ENCODE measurements at places on chromosomes 11 and 22. TPM values are rescaled to one million over a fixed set of nuclear protein-coding genes. Genes with fewer than 3 reads are reported as not detected.

- DNase-seq, result no peak
Measured at GRCh38 chr22:42074846-42075676, 1.0 kb downstream of the PHETA2 start.

The MEI1 gene
- total RNA-seq, result 64.4 TPM

DNA sequence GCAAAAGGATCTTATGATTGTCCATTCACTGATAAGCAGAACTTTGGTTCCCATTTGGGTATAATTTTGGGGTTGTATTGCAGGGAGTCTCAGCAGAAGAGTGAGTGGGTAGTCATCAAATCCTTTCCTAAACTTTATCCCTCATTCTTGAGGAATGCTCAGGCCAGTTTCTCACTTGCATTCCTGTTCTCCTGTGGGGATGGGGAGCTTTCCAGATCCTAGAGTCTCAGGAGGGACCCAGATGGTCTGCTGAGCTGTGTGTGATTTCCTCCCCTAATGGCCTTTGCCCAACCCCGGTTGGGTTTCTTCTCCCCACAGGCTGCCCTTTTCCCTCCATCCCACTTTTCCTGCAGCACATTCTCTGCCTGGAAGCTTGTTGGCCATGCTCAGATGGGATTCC lies 79.9 kb downstream of the MIAT start:
- no peak for DNase-seq

GRCh38 chr11:122754553-122755322 lies 83.6 kb upstream of the CRTAM start:
- DNase-seq, result peak; percentile 27

- peak; percentile 50 for DNase-seq
Measured at GRCh38 chr22:46355369-46355995, 20.0 kb downstream of the TRMU start.

GRCh38 chr11:112880495-112880894 lies 80.7 kb upstream of the NCAM1 start:
- DNase-seq, result no peak

- DNase-seq, result no peak
Measured at GRCh38 chr11:9972989-9973388, 309.1 kb downstream of the SWAP70 start.

DNA sequence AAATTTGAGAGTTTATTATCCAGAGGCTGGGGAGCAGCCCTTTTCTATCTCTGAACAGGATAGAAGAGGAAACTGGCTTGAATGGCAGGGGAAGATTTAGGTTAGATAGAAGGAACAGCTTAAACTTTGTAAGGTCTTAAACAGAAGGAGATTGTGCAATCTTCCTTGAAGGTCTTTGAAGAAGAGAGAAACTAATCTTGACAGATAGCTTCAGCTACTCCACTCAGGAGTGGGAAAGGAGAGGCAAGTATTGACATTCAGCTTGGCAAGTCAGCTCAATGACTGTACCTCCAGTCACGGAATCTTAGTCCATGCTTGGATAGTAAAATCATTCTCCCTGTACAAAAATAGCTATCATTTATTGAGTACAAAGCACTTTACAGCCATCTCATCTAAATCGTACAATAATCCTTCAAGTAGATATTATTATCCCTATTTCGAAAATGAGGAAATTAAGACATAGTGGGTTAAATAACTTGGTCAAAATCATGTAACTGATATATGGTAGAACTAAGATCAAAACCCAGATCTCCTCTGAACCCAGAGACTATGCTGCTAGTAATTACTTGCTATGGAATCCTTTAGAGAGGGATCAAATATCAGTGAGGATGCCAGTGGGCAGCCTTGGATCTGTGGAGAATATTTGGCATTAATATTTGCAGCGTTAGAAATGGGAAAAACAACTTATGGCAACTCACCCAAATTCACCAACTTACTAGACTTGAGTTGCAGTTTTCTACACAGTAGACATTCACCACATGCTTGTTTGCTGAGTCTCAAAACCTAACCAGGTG lies 14.6 kb downstream of the C11orf97 start:
- DNase-seq, result no peak

DNA sequence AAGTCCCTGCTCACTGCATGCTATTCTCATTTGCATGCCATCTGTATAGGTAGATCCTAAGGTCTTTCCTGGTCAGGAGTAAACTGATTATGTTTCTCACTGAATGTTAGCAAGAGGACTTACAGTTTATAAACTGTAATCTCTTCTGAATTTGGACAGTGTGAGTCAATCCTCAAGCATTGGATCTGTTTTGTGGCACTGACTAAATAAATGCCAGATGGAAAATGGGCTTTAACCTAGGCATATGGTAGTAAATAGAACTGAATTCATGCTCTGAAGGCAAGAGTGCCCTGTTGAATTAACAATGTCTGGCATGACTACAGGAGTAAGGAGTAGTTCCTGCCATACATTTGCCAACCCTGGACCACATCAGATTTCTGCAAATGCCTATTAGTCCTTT lies 11.4 kb downstream of the FAM181B start:
- DNase-seq, result no peak

The TRIM49 gene
- not detected for total RNA-seq

The TUBGCP6 gene
- total RNA-seq, result 126 TPM

The ADAMTS8 gene
- total RNA-seq, result not detected

GRCh38 chr22:41587347-41587723 lies 2.3 kb downstream of the PMM1 start:
- DNase-seq, result no peak

GRCh38 chr11:113677685-113678084 lies 28.4 kb downstream of the TMPRSS5 start:
- DNase-seq, result no peak

- no peak for DNase-seq
Measured at GRCh38 chr11:116217006-116217405, 555.8 kb downstream of the BUD13 start.

DNA sequence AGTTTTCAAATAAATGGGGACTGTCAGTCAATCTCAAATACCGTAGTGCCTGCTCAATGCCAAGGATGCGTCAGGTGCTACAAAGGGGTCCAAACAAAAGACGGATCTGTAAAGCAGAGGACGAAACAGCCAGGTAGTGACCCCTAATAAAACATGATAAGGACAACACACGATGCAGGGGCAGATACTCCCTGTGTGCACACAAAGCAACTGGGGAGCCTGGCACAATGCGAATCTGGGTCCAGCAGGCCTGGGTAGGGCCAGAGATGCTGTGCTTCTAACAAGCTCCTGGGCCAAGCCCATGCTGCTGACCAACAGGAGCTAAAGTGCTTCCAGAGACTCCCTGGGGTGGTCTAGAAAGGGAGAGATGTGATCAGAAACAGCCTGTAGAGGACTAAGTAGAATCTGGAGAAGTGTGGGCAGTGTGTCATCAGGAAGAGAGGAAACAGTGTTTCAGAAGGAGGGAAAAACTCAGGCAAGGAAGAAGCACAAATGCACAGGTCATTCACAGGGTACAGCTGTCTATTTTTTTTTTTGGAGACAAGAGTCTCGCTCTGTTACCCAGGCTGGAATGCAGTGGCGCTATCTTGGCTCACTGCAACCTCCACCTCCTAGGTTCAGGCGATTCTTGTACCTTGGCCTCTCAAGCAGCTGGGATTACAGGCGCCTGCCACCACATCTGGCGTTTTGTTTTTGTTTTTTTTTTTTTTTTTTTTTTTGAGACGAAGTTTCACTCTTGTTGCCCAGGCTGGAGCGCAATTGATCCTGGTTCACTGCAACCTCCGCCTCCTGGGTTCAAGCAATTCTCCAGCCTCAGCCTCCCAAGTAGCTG lies 74.5 kb downstream of the MICAL3 start:
- no peak for DNase-seq

DNA sequence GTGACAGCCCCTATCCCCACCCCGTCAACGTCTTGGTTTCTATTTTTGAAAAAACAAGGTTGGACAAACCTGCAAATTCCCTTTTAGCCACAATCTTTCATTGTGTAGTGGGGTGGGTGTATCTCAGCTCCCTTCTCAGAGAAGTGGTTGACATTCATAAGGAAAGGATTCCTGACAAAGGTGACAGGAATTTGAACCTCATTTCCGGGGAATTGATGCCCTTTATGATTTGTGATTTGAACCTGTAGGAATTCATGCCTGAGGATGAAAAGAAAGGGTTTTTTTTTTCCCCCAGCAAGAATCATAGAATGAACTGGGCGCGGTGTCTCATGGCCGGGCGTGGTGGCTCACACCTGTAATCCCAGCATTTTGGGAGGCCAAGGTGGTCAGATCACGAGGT lies 14.5 kb downstream of the YPEL4 start:
- no peak for DNase-seq

DNA sequence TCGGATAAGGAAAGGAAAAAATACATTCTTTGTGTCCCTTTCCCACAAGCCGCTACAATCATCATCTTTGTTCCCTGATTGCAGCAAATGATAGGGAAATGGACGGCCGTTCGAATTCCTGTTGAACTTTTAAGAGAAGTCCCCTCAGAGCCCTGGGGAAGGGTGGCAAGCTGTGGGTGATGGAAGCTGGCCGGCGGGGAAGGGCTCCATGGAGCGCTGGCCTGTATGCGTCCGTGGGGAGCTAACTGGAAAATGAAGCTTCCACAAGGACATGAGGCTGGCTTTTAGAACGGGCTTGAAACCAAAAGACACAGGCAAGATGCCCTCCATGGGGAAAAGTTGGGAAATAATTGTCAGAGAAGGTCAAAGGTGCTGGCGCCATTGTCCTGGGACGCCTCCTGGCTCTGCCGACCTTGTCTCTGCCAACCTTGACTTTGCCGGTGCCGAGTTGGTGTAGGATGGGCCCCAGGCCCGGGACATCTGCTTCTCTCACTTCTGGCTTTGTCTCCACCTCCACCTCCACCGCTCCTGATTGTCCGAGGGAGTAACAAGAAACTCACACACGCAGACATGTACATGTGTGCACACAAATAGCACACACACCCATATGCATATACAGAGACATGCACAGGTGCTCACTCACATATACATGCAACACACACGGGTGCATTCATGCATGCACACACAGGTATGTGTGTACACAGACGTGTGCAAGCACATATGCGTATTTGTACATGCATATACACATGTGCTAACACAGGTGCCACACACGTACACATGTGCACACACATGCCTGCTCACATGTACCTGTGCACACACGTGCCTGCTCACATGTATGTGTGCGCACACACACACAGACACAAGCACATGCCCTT lies 14.5 kb upstream of the PPARA start:
- DNase-seq, result no peak

The DUSP8 gene
- 83.9 TPM for total RNA-seq

The OSM gene
- total RNA-seq, result 16.7 TPM

- DNase-seq, result no peak
Measured at GRCh38 chr11:57885298-57886050, 123.9 kb downstream of the CTNND1 start.

The FJX1 gene
- not detected for total RNA-seq

- no peak for DNase-seq
Measured at GRCh38 chr11:73312851-73313327, 4.8 kb downstream of the ARHGEF17 start.

GRCh38 chr11:132410383-132410782 lies 1040.0 kb downstream of the NTM start:
- no peak for DNase-seq

- no peak for DNase-seq
Measured at GRCh38 chr11:75571625-75572024, 9.6 kb downstream of the SERPINH1 start.

The TMEM121B gene
- 0.05 TPM for total RNA-seq

The FAM180B gene
- total RNA-seq, result 0.92 TPM

DNA sequence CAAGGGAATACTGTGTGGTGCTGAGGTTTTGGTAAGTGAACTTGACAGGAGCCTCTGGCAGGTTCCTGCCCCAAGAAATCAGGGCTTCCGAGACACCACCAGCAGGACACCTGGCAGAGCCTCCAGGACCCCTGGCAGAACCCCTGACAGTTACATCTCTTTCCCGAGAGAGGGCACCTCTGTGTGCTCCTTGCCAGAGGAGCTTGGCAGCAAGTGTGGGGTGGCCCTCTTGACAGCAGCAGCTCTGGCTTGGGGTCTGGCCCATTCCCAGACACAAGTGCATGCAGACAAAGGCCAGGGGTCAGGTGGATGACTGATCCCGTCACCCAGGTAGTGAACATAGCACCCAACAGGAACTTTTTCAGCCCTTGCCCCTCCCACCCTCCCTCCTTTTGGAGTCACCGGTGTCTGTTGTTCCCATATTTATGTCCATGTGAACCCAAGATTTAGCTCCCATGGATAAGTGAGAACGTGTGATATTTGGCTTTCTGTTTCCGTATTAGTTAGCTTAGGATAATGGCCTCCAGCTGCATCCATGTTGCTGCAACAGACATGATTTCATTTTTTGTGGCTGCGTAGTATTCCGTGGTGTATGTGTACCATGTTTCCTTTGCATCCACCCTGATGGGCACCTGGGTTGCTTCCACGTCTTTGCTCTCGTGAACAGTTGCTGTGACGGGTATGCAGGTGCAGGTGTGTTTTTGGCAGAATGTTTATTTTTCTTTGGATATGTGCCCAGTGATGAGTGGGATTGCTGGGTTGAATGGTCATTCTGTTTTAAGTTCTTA lies 21.2 kb upstream of the OSBPL5 start:
- DNase-seq, result no peak

- DNase-seq, result no peak
Measured at GRCh38 chr11:34207487-34208180, 102.2 kb downstream of the NAT10 start.

DNA sequence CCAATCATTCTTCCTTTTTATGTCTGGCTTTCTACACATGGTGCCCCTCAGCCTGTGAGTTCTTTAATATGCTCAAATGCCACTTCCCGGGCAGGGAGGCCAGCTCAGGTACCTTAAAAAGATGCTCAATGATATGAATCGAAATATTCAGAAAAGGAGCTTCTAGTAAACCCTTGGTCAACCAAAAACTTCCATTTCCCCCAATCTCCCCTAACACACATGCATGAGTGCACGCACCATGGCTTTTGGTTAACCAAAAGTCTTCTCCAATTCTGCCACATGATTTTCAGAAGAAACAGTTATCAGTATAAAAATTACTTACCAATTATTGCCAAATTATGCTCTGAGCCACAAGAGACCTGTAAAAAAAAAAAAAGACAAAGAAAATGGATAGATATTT lies 135.0 kb downstream of the SERGEF start:
- no peak for DNase-seq

DNA sequence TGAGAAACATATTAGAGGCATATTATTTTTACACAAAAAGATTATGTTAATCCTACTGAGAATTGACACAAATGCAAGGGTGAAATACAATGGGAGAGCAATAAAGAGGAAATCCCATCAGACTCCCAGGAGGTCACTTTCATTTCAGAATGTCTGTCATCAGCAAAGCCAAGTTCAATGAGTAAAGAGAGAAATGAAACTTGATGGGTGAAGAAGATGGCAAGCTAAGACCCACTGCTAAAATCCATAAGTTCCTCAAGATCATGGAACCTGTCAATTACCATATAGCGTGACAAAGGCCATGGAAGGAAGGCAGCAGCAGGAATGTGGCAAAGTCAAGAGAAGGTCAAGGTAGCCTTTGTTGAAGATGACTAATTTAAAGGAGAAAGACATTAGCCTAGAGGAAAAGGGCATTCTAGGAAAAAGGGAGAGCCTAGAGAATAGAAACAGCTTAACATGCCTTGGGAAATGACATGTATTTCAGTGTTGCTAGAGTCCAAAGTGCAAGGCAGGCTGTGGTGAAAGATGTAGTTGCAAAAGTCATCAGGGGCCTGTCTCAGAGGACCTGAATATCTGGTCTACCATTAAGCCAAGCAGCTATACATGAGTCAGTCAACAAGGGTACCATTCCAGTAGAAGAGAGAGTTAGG lies 43.1 kb downstream of the FAM168A start:
- DNase-seq, result no peak

The MYBPC3 gene
- not detected for total RNA-seq
